Stimulated activated CD4-positive, alpha-beta T cell treated with anti-CD3 and anti-CD28 coated beads, Interleukin-1b, Interleukin-23, amount 100 ng/mL, for 1 hour (primary cell): ENCODE measurements at places on chromosomes 12 and 14.

- no peak for DNase-seq
These were observed 583 bp upstream of the LEMD3 start for GRCh38 chr12:65168681-65169319.

- no peak for DNase-seq
These were observed 185.1 kb downstream of the AKAP6 start for GRCh38 chr14:32514236-32514635.

- DNase-seq: no peak
These were observed 18.5 kb downstream of the RHOF start for GRCh38 chr12:121774968-121775474.

GRCh38 chr12:91144053-91144452 lies 32.8 kb upstream of the LUM start:
- no peak for DNase-seq

DNA sequence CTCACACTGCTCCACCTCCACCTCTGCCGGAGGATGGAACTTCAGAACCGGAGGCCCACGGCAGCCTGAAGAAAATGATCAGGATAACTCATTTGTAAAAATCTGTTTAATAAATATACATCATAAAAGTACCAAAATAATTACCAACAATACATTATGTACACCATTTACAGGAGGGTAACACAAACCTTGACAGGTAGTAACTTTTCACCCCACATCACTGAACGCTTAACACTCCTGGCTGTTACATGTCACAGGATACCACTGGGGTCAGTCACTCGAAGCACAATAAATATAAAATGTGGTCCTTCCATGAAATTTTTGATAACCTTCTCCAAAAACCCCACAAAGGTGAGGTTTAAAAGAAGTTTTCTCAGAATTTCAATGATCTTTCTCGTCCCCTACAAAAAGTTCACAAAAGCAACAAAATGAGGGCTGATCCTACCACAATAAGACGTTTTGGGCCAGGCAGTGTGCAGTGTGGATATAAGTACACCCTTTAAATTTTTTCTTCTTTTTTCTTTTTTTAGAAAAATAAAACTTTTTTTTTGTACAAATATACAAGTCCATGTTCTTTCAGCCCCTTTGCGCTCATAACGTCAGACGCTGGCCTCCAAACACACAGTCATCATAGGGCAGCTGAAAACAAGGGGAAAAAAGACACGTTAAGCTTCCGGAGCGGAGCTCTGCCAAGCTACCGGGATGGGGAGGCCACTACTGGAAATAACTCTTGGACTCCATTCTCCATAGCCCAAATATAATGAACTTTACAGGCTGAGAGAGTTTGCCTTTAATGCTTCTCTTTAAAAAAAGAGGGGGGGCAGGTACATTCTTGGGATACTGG lies 2.9 kb downstream of the NFKBIA start:
- DNase-seq: no peak

DNA sequence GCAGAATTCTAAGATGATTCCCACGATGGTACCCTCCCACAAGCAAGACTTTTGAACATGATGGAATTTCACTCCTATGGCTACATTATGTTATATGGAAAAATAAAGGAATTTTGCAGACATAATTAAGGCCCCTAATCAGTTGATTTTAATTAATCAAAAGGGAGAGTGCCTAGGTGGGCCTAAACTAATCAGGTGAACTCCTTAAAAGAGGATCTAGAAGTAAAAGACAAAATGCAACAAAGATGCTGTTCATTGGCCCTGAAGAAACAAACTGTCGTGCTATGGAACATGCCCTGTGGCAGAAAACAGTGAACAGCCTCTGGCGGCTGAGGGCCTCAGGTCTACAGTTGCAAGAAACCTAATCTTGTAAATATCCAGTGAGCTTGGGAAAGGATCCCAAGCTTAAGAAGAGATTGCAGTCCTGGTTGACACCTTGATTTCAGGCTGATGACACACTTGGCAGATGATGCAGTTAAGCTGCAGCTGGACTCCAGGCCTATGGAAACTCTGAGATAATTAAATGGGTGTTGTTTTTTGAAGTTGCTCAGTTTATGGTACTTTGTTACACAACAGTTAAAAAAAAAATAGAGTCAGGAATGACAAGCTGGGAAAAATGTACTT lies 13.8 kb downstream of the TMCC3 start:
- no peak for DNase-seq

GRCh38 chr12:16568873-16569272 lies 37.1 kb downstream of the LMO3 start:
- no peak for DNase-seq

DNA sequence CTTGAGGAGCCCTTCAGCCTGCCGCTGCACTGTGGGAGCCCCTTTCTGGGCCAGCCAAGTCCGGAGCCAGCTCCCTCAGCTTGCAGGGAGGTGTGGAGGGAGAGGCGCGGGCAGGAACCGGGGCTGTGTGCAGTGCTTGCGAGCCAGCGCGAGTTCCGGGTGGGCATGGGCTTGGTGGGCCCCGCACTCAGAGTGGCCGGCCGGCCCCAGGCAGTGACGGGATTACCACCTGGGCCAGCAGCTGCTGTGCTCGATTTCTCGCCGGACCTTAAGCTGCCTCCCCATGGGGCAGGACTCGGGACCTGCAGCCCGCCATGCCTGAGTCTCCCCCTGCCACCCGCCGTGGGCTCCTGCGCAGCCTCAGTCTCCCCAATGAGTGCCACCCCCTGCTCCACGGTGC lies 116.9 kb downstream of the PAWR start:
- DNase-seq: no peak

DNA sequence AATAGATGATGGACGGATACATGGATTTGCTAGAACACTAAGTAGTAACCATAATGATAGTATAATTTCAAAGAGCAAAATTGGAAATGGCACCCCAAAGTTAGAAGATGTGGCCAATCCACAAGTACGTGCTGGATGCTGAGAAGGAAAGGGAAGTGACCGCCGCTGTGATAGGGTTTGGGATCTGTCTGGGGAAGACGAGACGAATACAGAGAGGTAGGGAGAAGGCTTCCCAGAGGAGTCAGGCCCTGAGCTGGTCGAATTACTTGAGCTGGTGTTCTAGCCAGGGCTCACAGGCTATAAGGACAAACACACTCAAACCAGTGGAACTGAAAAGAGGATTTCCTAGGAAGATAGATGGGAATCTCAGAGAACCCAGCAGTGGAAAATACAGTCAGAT lies 9.4 kb upstream of the ACVR1B start:
- no peak for DNase-seq

DNA sequence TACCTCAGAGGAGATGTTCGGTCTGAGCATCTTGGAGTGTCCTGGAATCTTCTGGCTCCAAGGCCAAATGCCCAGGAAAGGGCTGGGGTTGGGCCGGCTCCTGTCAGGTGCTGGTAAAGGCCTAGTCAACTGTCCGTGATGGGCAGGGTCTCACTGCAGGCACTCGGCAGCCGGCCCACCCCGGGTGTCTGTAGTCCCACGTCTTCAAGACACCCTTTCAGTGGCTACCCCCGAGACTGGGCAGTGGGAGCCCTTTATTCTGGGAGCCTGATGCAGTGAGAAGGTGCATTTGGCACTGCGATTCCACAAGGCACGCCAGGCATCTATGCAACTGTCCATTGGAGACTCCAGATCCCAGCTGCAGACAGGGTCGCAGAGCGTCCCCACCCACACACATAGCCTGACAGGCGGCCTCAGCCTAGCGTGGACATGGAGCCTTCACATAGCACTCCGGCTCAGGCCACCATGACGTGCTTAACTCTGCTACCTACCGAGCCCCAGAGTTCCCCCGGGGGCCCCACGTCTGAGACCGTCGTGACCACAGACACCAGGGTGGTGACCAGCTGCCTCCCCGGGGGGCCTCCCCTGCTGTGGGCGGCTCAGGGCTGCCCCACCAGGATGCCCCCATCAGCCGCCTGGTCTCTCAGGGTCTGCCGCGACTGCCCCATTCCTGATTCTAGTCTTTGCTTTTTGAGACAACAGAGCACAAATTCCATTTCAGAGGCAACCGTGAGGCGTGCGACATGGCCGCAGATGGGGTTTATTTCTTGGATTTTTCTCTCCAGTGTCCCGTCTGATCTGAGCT lies 331.8 kb upstream of the SFSWAP start:
- DNase-seq: no peak

- no peak for DNase-seq
These were observed 121.7 kb downstream of the PAPOLA start for GRCh38 chr14:96623676-96624484.

- DNase-seq: no peak
These were observed 4.4 kb downstream of the IPO8 start for GRCh38 chr12:30691122-30691879.

DNA sequence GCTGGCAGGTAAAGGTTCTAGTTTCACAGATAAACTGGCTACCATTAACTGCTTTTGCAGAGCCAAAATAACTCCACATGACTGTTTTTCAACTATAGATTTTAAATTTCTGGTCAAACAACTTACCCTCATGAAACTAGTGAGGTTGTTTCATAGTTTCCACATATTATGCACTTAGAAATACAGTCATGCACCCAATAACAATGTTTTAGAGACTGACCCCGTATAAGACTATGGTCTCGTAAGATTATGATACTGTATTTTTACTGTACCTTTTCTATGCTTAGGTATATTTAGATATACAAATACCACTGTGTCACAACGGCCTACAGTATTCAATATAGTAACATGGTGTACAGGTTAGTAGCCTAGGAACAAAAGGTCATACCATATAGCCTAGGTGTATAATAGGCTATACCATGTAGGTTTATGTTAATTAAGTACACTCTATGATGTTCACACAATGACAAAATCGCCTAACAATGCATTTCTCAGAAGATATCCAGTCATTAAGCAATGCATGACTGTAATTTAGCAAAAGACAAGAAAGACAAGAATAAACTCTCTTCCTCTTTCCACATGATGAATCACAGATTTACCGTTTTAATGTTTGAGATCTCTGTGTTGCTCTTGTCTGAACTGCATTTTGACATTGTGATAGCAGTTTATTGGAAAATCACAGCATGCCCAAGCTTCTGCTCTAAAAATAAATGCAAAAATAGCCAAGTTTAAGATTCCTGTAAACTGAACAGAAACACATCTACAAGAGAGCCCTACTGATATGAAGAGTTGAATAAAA lies 17.1 kb downstream of the DICER1 start:
- no peak for DNase-seq

GRCh38 chr12:102534899-102535298 lies 54.5 kb upstream of the IGF1 start:
- DNase-seq: no peak

DNA sequence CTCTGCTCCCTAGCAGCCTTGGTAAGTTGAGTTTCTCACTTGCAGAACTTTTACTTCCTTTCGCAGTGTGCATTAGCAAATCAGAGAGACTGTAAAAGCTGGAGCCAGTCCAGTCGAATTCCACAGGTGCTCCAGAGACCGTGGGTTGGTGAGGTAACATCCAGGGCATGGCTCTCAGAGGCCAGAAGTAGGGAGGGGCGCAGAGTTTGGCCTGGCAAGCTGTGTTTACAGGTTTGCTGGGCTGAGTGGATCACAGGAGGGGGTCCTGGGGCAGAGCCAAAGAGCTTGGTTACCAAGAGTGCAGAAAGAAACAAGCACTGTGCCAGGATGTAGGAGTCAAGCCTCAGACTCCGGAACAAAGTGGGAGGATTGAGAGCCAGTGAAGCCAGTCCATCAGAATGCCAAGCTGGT lies 10.2 kb upstream of the BHLHE41 start:
- DNase-seq: no peak

GRCh38 chr12:119012179-119012578 lies 30.8 kb downstream of the SRRM4 start:
- DNase-seq: no peak

- DNase-seq: no peak
These were observed 2.8 kb upstream of the IFNG start for GRCh38 chr12:68162374-68162773.
